Activated CD4-positive, CD25-positive, alpha-beta regulatory T cell treated with anti-CD3 and anti-CD28 coated beads, Interleukin-2, amount 50 U/mL, for 72 hours (primary cell): ENCODE measurements at places on chromosomes 11 and 22.

GRCh38 chr11:124776865-124777645 is 15.0 kb upstream of the ESAM start:
- no peak for DNase-seq

GRCh38 chr11:1272531-1272930 is 36.9 kb downstream of the TOLLIP start:
- DNase-seq: no peak

- peak; percentile 82 for DNase-seq
These were observed 7.2 kb upstream of the PLXNB2 start for GRCh38 chr22:50314455-50315288.

DNA sequence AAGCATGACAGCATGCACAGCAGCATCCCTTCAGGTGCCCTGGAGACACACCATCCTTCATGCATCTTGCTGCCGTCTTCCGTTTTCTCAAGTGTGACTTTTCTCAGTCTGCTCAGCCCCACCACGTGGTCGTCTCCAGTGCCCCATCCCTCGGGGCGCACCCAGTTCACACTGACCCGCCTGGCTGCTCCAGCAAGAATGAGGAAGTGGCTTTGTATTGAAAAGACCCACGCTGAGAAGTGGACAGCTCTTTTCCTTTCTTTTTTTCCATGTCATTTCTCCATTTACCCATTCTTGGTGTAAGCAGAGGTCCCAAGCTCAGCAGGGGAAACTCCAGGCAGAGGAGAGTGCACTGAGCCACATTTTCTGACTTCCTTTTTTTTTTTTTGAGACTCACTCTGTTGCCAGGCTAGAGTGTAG is 14.5 kb downstream of the SERPINH1 start:
- DNase-seq: no peak

- DNase-seq: no peak
These were observed 435.5 kb downstream of the TBC1D22A start for GRCh38 chr22:47197773-47198500.

- DNase-seq: no peak
These were observed 7.5 kb upstream of the CSTF3 start for GRCh38 chr11:33168709-33169200.

DNA sequence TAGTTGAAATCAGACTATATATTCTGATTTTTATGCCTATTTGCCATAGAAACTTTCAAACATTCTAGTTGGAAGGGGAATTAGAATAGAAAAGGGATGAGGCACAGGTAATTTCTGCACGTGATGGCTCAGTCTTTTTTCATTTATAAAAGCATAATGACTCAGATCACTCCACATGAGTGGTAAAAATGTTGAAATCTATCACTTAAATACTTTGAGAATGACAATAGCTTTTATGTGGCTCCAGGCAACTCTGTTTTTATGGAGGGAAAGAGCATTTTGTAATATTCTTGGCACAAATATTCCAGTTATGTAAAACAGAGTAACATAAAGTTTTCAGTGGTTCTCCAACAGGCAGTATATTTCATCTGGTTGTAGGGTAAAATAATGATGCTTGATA is 5.9 kb upstream of the MMP3 start:
- DNase-seq: no peak

GRCh38 chr11:115208808-115209259 is 295.4 kb downstream of the CADM1 start:
- DNase-seq: no peak

DNA sequence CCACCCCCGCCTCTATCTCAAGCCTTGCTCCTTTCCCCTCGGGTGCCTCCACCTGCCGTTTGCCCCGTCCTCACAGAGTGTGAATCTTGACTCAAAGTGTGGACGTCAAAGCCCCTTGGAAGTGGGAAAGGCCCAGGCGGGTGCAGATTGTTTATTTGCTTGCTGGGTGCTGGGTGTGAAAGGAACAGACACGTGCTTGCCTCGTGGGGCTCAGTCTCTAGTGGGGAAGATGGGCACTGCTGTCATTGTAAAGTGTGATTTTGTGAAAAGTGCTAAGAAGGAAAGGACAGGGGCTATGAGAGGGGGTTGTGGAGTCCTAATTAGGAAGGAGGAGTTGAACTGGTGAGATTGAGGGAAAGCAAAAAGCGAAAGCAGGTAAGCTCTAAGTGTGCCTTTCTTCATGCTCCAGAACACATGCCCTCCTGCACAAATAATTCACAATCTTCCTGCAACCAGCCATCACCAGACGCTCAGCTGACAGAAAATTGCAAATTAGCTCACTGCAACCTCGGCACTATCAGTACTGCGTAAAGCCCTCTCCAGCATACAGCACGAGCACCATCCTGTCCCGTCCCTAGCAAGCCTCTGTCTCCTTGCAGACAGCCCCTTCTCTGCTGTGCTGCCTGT is 9.7 kb upstream of the GCAT start:
- no peak for DNase-seq

DNA sequence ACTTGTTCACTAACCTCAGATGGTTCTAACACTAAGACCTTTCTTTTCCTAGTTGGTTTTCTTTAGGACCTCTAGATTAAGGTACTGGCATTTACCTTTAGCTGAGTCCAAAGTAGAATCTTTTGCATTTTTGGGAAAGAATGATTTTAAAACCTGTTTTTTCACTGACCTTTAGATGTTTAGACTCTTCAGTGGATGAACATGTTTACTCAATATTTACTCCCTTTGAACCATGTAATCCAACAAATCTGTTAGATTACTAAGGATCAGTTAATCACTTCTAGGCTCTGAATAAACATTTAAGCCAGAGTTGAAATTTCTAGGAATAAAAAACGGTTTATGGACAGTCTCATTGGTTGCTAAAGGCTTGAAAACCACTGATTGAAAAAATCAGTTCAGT is 6.2 kb downstream of the TMEM135 start:
- DNase-seq: no peak
